Activated T-helper 1 cell treated with anti-CD3 and anti-CD28 coated beads, Interleukin-12 subunit alpha, Interleukin-12 subunit beta, Interleukin-2, Interleukin-4 antibody, amounts not matched to agents 30 ng/mL and 10 ng/mL and 1 ng/mL, durations not matched to agents 14 hours and 24 hours and 36 hours (primary cell): ENCODE measurements at places on chromosomes 3 and 15. TPM values are rescaled to one million over a fixed set of nuclear protein-coding genes. Genes with fewer than 3 reads are reported as not detected.

The EFHB gene
- 0.24 and 0.34 TPM in 2 replicates for total RNA-seq

DNA sequence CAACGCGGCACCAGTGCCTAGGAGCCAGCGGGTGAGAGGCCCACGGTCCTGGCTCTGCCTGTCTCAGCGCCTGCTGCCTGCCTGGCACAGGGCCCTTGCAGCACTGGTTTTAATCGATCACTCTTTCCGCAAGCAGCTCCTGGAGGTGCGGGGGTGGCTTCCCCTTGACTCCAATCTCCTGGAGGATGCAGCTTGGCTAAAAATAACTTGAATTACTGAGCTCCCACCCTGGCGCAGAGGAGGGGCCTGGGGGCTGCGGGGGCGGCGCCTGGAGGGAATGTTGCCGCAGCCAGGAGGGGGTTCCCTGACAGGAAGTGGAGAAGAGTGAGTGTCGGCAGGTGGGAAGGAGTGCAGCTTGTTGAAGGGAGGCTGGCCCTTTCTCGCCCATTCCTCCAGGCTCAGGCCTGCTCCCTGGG, 9.9 kb upstream of the RPL29 start:
- H3K27me3 ChIP-seq: peaks cover 4% of the 10 kb centered on the region
- no peak overlapping the region for H3K27ac ChIP-seq
- DNase-seq: no peak
- H3K4me3 ChIP-seq: no peak overlapping the region
- no peaks in the 10 kb centered on the region for H3K36me3 ChIP-seq

- H3K4me3 ChIP-seq: no peak overlapping the region
- H3K36me3 ChIP-seq: no peaks in the 10 kb centered on the region
- no peak for DNase-seq
- no peak overlapping the region for H3K27ac ChIP-seq
Observed at GRCh38 chr3:137046747-137047146, 89.0 kb downstream of the IL20RB start.

The SAMMSON gene
- total RNA-seq: not detected in 2 replicates

The VWA5B2 gene
- total RNA-seq: not detected in 2 replicates

- H3K4me1 ChIP-seq: peaks cover 3% of the 10 kb centered on the region
- H3K4me3 ChIP-seq: no peak overlapping the region
- no peak overlapping the region for H3K27ac ChIP-seq
- DNase-seq: no peak
- H3K36me3 ChIP-seq: no peaks in the 10 kb centered on the region
Observed at GRCh38 chr15:40377606-40378005, 4.9 kb upstream of the KNSTRN start.

DNA sequence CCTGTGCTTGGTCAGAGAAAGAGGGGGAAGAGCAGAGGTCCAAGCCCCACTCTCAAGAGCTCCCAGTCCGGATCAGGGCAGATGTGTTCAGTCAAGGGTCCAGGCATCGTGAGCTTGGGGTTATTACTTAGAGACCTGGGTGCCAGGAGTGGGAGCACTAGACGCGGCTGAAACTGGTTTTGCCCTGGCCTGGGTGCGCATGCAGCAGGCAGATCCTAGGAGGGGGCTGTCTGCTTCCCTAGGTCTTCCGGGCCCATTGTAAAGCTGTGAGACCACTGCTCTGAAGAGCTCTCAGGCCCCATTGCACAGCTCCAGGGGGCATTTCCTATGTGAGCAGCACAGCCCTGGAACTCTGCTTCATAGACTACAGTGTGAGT, 204.9 kb upstream of the LINGO1 start:
- no peak for DNase-seq
- peaks cover 1% of the 10 kb centered on the region for H3K27me3 ChIP-seq
- no peak overlapping the region for H3K27ac ChIP-seq

The CAMKV gene
- 0.96 and 1.0 TPM in 2 replicates for total RNA-seq

DNA sequence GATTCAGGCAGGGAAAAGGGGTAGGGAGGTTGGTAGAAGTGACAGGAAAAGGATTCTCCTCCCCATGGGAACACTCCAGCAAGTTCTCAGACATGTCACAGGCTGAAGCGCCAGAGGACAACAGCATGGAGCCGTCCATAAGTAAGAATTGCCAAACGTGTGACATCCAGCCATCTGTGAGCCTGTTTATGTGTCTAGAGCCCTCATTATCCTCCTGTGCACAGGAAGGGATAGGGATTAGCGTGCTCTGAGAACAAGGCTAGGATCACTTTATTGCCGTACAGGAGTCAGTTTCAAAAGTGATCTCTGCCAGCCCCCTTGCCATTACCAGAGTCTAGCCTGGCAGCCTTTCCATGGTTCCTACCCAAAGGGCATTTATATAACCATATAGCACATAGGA, 549.5 kb downstream of the NTRK3 start:
- H3K4me3 ChIP-seq: no peak overlapping the region
- no peak overlapping the region for H3K27ac ChIP-seq
- no peaks in the 10 kb centered on the region for H3K36me3 ChIP-seq
- no peak for DNase-seq
- H3K27me3 ChIP-seq: peaks cover 4% of the 10 kb centered on the region
- H3K4me1 ChIP-seq: no peaks in the 10 kb centered on the region

DNA sequence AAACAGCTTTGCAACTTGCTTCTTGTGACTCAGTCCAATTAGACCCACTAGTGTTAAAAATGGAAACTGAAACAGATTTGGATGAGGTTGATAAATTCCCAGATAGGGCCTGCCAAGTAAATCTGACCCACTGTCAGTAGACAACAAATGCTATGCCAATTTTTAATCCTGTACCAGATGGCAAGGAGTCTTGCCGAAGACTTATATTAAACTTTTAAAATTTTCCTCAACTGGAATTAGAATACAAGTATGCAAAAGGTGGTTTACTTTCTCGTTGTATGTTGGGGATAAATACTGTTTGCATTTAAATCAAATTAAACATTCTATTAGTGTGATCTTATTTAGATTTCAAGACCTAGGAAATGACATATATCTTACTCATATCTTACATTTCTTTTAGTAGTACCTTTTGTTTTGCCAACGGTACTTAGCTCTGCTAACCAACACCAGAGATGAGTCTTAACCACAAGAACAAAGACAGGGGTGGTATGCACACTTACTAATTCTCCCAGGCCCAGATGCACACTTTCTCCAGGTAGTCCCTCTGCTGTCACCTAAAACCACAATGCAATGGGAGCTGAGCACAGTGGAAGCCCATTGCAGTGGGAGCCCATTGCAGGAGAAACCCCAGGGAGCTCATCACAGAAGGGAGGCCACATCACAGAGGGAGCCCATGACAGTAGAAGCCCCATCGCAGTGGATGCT, 77.8 kb downstream of the WWTR1 start:
- no peak overlapping the region for H3K27ac ChIP-seq
- H3K4me1 ChIP-seq: peaks cover 39% of the 10 kb centered on the region

DNA sequence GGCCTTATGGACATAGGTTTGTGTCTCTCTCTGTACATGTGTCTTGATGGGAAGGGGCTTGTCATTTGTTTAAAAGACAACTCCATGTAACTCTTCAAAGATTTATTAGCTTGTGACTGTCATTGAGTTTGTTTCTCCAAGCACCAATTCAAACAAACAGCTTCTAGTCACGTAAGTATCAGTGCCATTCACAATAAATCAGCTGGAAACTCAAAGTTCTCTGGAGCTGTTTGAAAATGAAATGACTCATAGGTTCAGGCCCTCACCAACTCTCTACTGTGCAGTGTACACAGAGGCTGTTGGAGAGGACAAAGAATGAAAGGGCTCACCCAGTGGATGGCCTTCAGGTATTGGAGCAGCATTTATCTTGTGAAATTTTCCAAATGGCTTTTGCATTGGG, 476.3 kb downstream of the AGBL1 start:
- no peak overlapping the region for H3K4me3 ChIP-seq
- no peaks in the 10 kb centered on the region for H3K36me3 ChIP-seq
- no peak overlapping the region for H3K27ac ChIP-seq
- DNase-seq: no peak
- no peaks in the 10 kb centered on the region for H3K27me3 ChIP-seq
- H3K4me1 ChIP-seq: no peaks in the 10 kb centered on the region

GRCh38 chr15:43352693-43353382, 18.0 kb downstream of the ZSCAN29 start:
- no peak for DNase-seq
- H3K27ac ChIP-seq: no peak overlapping the region
- H3K4me1 ChIP-seq: peaks cover 6% of the 10 kb centered on the region

GRCh38 chr3:159631226-159631625, 357.4 kb upstream of the IL12A start:
- no peak overlapping the region for H3K4me3 ChIP-seq
- no peaks in the 10 kb centered on the region for H3K27me3 ChIP-seq
- H3K36me3 ChIP-seq: no peaks in the 10 kb centered on the region
- H3K4me1 ChIP-seq: no peaks in the 10 kb centered on the region
- no peak overlapping the region for H3K27ac ChIP-seq

DNA sequence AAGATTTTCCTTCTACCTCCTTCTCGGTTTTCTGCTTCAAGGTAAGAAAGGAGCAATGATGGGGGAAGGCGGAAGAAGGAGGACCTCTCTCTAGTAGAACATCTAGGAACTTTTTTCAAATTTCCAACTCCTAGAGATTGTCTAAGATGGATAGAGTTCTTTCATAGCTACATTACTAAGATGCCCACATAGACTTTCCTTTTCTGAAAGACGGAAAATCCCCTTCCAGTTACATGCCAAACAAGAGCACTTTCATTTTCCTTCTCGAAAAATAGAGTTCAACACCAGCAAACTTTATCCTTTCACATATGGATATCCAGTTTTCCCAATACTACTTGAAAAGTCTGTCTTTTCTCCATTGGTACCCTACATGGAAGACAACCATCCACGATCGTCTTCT, 692 bp downstream of the HTR3E start:
- no peak overlapping the region for H3K4me3 ChIP-seq
- no peak overlapping the region for H3K27ac ChIP-seq
- DNase-seq: no peak
- H3K27me3 ChIP-seq: peaks cover 9% of the 10 kb centered on the region
- H3K36me3 ChIP-seq: no peaks in the 10 kb centered on the region

- peaks cover 11% of the 10 kb centered on the region for H3K36me3 ChIP-seq
- peak overlapping the region; percentile 88 for H3K27ac ChIP-seq
- peak; percentile 22 for DNase-seq
- peak overlapping the region; percentile 99 for H3K4me3 ChIP-seq
- peaks cover 56% of the 10 kb centered on the region for H3K4me1 ChIP-seq
Observed at GRCh38 chr3:72848703-72849081, 447 bp upstream of the SHQ1 start.
